Colonic mucosa (tissue), 4 donors: ENCODE measurements at places on chromosomes 4 and X. TPM values are rescaled to one million over a fixed set of nuclear protein-coding genes. Genes with fewer than 3 reads are reported as not detected.

The EIF2S3 gene
- total RNA-seq: 166 TPM

The GAK gene
- total RNA-seq: 266 TPM

The ADH1C gene
- total RNA-seq: 140 TPM

DNA sequence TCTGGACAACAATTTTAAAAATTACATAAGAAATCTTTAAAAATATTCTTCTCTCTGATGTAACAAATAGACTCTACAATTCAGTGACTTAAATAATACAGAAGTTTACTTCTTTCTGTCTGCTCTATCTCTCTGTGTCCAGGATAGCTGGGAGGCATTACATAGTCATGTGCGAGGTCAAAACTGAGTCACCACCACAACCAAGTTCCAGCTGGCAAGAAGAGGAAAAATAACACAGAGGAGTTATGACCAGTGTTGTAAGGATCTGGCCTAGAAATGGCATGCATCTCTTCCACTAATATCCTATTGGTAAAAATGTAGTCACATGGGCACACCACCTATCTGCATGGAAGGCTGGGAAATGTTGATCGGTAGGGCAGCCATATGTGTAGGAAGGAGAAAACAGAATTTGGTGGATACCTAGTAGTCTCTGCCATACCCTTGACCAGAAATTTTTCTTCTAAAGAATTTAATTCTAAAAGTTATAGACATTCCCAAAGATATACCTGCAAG lies 39.4 kb upstream of the WDFY3 start:
- no peak overlapping the region for H3K4me3 ChIP-seq
- no peaks in the 10 kb centered on the region for H3K27me3 ChIP-seq
- no peak for DNase-seq
- no peaks in the 10 kb centered on the region for H3K36me3 ChIP-seq
